ENCODE measurements at places on chromosomes 4 and X. TPM values are rescaled to one million over a fixed set of nuclear protein-coding genes. Genes with fewer than 3 reads are reported as not detected.

The SLC9B1 gene
- total RNA-seq, result 5.7 TPM

The TLR2 gene
- total RNA-seq, result 0.82 TPM

The KLHL13 gene
- total RNA-seq, result 93.3 TPM

The TMSB15C gene
- 43.2 TPM for total RNA-seq

The TMEM47 gene
- total RNA-seq, result 42.4 TPM

Measured in frontal cortex (tissue), 4 donors.